AG09319 (cell line): ENCODE measurements at places on chromosomes 6 and 20.

GRCh38 chr20:57223648-57224489 lies 42.6 kb downstream of the BMP7 start:
- DNase-seq: no peak

DNA sequence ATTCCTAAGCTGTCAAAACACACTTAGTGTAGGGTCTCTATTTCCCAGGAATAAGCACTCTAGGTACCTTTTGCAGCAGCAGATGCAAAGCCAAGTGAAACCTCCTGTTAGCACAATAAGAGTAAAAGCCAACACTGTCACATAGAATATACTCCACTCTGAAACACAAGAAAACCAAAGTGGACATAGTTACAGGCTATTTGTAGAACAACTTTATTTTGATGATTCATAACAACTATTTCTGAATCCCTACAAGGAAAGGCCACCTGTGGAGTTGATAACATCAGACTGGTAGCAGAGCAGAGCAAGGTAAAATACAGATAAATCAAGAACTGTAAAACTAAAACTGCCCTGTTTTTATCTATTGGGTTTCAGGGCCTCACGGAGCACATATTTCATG lies 59.7 kb downstream of the ALDH5A1 start:
- DNase-seq: no peak

DNA sequence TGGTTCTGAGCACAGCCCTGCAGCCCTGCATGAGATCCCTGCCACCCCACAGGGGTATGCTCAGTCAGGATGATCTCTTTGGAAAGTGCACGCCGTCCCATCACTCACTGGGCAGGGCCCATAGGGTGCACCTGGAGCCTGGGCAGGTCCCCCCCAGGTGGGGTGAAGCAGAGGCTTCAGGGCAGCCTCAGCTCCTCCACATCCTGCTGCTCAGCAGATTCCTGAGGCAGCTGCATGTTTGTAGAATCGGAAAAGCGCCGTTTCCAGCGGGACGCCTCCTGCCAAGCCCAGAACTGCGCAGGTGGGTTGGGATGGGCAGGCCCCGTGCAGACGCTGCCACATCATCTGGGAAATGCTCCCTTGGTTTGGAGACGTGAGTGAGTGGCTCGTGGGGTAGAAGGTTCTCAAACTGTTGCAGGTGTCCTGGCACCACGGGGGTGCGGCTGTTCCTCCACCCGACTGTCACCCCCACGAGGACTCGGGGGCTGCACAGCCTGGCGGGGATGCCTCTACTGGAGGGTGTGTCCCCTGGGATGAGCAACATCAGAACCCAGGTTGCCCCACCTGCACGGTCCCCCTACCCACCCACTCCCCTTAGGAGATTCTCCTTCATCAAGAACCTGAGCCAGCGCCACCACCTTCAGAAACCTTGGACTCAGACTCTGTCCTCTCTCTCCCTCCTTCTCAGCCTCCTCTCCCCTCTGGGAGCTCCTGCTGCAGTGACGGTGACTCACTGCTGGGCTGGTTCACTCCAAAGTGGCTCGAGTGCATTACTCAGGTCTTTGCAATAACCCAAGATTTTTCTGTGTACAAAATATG lies 334.1 kb downstream of the TAF4 start:
- no peak for DNase-seq

DNA sequence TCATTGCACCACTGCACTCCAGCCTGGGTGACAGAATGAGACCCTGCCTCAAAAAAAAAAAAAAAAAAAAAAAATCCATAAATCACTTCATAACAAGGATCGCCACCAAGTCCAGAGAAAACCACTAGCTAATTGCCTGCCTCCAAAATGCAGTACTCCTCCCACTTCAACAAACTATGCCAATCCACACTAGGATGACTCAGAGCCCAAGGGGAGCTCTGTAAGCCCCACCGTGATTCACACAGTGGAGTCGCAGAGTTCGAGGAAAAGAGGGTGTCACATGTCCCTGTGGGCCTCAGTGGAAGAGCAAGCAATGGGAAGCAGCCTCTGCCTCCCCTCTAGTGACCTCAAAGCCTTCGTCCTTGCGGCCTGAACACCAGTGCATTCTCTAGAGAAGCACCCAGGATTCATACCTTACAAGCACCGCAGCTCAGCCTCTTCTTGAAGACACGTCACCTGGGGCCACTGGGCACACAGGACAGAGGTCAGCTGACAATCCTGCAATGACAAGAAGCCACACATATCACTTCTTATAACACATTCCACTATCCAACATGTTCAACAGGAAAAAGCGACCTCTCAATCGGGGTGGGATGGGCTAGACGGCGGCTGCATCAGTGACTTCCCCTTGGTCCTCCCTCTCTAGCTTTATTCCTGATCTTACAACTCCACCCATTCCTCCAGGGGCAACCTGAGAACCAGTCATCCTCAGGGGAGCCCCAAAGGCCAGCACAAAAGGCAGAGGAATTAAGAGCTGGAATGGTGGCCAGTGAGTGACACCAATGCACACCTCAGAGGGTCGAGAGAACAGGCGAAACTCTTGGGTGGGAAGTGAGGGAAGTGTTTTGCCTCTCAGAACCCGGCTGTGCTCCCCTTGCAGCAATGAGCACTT lies 8.9 kb downstream of the SNHG17 start:
- peak; percentile 55 for DNase-seq

DNA sequence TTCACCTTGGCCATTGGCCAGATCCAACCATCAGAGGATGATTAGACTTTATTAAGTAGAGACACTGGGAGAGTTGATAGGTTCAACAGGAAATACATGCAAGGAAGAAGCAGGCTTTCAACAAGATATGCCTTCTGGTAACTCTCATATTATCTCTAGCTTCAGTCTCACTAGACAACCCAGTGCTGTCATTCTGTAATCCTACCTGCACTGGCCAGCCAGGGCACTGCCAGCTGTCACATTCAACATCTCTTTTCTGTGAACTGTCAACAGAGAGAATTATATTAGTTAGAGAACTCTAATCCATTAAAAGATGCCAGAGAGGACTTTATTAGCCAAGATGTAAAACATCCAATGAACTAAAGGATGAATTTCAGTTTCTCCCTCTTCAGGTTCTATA lies 337.9 kb upstream of the JAG1 start:
- no peak for DNase-seq

GRCh38 chr6:799769-800168 lies 106.8 kb upstream of the EXOC2 start:
- DNase-seq: no peak

DNA sequence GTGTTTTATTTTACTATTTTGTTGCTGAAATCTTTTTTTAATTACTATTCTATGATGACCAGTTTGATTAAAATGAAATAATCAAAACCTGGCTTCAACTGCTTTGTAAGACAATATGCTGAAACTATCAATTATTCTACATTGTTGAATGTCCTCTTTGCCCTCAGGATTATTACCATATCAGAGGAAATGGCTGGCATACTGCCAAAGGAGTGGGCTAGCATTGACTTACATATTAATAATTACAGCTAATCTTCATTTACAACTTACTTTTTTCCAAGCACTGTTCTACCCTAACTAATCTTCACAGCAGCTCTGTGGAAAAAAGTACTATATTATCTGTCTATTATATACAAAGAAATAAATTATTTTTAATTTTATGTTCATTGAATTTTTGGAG lies 560.5 kb downstream of the BCKDHB start:
- DNase-seq: no peak

- DNase-seq: no peak
Measured at GRCh38 chr6:17102258-17102870, 514 bp downstream of the STMND1 start.

- no peak for DNase-seq
Measured at GRCh38 chr6:30709101-30709868, 7.8 kb downstream of the MDC1 start.

GRCh38 chr6:70424291-70424690 lies 11.0 kb downstream of the FAM135A start:
- DNase-seq: no peak

GRCh38 chr20:58712151-58712791 lies 19.7 kb downstream of the NPEPL1 start:
- DNase-seq: no peak

GRCh38 chr20:40073535-40074111 lies 615.4 kb downstream of the MAFB start:
- DNase-seq: no peak

GRCh38 chr6:108383981-108384380 lies 89.1 kb downstream of the AFG1L start:
- DNase-seq: no peak

DNA sequence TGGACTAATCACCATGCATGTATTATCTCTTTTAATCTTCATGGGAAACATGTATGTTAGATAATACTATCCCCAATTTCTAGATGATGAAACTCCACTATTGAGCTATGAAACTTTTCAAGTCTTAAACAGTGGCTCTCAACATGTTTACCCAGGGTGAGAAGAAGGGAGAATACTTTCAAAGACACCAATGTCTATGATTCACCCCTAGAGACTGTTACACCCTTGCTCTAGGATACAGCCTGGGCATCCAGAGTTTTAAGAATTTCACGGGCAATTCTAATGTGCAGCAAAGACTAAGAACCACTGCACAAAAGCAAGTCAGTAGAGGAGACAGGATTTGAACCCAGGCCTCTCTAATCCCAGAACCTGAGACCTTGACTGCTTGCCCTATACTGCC lies 47.8 kb downstream of the GFOD1 start:
- no peak for DNase-seq

- DNase-seq: no peak
Measured at GRCh38 chr6:136873748-136874147, 48.4 kb upstream of the SLC35D3 start.

DNA sequence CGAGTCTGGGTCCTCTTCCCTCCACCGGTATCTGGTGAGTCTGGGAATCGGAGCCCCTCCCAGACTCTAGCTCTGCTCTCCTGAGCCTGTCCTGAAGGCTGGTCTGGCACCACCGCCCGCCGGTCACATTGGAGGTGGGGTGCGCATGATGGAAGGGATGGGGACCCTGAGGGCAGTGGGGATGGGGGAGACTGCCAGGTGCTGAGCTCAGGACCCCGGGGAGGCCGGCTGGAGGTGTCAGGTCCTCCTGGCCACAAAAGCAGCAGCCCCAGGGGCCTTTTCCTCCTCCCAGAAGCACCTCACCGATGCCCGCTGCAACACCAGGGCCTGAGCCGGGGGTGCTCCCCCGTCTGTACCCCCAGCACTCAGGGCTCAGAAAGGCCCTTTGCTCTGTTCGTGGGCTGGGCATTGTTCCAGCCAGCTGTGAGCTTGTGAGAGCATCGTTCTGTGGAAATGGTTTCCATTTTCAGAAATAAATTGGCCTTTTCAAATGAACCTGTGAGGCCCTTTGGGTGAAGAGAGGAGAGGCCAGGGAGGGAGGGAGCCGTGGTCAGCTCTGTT lies 2.5 kb upstream of the NPBWR2 start:
- no peak for DNase-seq
